Muscle of leg (tissue), 16 donors: ENCODE measurements at places on chromosomes 2 and 18. TPM values are rescaled to one million over a fixed set of nuclear protein-coding genes. Genes with fewer than 3 reads are reported as not detected.
A peak's percentile ranks its signal among the peaks of the same experiment; 100 is the strongest.

LYPD6B gene
- not detected for total RNA-seq

SMYD1 gene
- 169 TPM for total RNA-seq

ZNF24 gene
- total RNA-seq = 30.9 TPM

FSHR gene
- 0.31 TPM for total RNA-seq

ADGRF3 gene
- total RNA-seq = 0.31 TPM

GREB1L gene
- total RNA-seq = 7.2 TPM

SGPP2 gene
- total RNA-seq = not detected

DNAJC5G gene
- total RNA-seq = not detected

DNA sequence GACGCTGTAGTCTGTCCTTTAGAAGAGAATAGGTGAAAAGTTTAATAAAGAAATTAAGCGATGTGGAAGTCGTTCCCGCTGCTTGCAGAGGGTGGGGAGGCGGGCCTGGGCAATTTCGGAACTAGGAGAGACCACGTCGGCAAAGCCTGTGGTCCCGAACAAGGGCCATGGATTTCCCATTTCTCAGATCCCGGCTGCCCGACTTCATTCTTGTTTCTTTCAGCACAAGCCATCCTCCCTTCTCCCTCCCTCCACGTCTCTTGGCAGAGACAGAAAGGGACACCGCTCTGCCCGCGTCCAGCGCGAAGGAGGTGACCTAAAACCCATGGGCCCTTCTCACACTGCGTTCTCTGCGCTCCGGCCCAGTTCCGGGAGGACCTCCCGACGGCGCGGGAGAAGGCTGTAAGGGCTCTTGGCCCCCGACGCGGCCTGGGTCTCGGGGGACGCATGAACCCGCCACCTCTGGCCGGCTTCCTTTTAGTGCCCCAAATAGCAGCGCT, 2.2 kb upstream of the BCL2L11 start:
- peak; percentile 31 for DNase-seq

DNA sequence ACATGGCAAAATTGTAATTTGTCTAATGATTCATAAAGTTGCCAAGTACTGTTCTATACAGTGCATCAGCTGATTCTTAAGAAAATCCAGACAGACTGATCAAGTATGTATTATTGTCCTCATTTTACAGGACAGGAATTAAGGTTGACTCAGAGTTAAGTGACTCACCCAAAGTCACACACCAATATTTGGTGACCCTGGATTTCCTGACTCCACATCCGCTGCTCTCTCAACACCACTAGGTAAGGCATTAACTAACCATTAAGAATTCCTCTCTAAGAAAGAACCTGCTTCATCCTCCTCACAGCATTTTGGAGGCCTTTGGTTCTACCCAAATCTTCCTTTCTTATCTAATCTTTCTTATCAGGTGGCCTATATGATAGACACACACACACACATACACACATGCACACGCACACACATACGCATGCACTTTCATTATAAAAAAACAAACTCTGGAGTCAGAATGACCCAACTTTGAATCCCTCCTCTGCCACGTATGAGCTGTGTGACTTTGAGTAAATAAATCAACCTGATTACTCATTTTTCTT, 150.8 kb downstream of the ANKRD44 start:
- no peak for DNase-seq

- DNase-seq = no peak
Measured at GRCh38 chr18:36527051-36527450, 229.5 kb downstream of the FHOD3 start.

DNA sequence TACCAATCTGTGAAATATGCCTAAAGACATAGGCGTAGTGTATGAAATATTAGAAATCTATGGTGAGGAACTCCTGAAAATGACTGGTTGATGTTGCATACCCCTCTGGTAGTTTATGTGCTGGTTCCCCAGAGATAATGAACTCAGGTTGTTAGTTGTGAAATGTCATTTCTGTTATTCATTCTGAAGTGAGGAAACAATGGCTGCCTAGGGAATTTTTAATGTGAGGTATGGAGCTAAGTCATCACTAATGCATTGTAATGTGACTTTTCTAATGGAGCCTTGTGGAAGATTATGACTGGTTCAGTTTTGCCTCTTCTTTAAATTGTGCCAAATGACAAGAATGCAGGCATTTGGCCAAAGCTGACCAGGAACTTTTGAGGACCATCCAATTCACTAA, 61.6 kb upstream of the RAB27B start:
- no peak for DNase-seq

DNA sequence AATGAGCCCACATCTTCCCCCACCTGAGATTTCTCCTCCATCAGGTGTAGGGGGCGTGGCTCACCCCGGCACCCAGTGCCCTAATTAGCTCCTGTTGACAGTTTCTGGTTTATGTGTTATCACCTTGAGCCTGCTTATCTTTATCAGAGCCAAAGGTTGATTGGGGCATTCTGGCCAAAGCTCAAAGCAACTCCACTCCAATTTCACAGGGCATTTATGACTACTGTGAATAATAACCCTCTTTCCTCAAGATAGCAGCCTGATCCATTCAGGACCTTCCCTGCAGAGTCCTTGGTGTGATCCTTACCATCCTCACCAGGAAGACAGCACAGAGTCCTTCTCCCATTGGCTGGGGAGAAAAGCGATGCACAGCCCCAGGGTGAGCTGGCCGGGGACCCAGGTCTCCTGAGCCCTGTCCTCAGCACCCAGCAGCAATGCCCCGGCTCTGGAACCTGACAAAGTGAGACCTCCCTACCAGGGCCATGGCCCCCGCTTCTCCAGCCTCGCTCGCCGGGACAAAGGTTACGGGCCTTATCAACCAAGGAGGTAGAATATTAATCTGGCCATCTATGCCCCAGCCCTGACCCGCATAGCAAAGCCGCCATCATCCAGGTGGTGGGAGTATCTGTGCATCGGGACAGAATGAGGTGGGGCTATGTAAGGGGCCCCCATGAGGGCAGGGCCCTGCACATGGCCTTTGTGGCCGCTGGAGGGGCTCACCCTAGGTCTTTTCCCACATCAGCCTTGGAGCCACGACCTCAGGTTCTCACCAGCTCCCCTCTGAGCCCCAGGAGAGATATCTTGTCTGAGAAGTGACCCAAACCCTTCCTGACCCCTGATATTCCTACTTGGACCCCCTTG, 64.5 kb downstream of the ZFP36L2 start:
- no peak for DNase-seq

DNA sequence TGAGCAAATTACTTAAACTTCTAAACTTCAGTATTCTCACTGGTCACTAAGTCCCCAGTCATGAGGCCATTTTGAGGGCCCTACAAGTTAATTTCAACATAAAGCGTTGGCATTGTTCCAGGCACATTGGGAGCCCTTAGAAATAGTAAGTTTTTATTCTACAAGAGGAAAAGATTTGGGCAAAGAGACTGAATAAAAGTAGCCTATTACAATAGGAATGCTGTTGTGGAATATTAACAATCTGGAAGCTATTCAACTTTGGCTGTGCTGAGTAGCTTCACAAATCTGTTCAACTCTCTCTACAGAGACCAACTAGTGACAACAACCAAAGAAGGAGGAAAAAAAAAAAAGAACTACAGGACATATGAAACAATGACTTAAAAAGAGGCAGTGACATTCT, 1287.5 kb upstream of the NXPH2 start:
- peak; percentile 74 for DNase-seq

DNA sequence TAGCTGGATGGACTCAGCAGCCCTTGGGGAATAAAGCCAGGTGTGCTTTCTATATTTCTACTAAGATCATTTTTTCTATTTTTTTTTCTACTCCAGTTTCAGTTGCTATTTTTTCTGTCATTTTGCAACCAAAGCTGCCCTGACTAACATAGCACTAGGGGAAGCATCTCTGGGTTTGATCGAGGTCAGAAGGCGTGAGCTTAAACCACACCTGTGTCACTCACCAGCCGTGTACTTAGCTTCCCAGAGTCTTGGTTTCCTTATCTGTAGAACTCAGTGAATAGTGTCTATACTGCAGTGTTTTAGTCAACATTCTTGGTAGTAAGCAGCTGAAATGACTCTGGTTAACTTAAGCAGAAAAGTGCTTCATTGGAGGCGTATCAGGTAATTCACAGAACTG, 489.6 kb upstream of the SPRED2 start:
- DNase-seq = no peak

GRCh38 chr2:40371525-40372282, 80.2 kb downstream of the SLC8A1 start:
- peak; percentile 87 for DNase-seq

- no peak for DNase-seq
Measured at GRCh38 chr2:174586418-174587295, 10.9 kb downstream of the WIPF1 start.

GRCh38 chr18:37783771-37784170, 218.2 kb upstream of the CELF4 start:
- DNase-seq = no peak

- DNase-seq = no peak
Measured at GRCh38 chr18:38579764-38580163, 1014.2 kb upstream of the CELF4 start.

- DNase-seq = no peak
Measured at GRCh38 chr2:14554849-14555545, 77.5 kb upstream of the LRATD1 start.

DNA sequence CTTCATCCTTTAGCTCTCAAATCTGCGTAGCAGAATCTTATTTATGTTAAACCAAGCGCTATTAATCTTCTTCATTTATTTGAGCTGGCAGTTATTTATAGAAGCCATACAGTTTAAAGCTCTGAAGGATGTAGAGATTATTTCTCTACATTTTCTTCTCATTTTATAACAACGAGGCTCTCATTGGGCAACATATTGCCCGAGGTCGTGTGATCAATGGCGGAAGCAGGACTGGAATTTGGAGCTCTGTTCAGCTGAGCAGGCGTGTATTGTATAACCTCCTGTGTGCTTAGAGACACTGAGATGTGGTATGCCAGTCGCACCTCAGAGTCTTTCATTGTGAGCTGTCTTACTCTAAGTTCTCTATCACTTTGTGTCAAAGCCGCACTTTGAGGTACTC, 17.5 kb upstream of the DRC1 start:
- DNase-seq = no peak

GRCh38 chr18:39365836-39366485, 1800.4 kb upstream of the CELF4 start:
- no peak for DNase-seq

DNA sequence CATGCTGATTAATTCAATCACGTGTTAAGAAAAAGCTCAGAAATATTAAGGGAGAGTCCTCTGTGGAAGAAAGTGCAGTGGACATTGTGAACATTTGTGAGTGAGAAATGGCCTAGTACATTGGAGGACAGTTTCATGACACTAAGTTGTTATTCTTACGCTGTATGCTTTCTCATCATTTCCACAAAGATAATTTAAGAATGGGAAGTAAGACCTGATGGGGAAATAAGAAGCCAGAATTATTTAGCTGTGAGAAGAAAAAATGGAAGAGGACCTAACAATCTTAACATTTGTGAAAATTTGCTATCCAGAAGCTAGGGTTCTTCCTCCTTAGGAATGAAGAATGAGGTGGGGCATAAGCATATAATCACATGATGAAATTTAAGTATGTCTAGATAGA, 15.2 kb upstream of the RAPH1 start:
- peak; percentile 46 for DNase-seq

DNA sequence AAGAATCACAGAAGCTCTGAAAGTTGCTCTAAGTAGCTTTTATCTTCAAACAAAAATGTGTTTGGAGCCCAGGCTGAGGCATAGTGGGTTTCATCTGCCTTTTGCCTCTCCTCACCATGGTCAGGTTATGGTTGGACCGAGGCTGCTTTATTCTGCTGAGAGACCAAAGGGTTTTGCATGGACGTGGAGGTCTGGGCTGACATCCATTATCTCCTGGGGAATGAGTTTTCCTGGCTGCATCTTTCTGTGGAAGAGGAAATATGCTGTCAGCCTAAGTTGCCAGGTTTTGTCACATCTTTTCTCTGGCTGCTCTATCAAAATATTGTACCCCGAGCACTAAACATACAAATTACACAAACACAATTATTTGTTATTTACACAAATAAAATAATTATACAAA, 223.2 kb downstream of the LDLRAD4 start:
- peak; percentile 88 for DNase-seq

DNA sequence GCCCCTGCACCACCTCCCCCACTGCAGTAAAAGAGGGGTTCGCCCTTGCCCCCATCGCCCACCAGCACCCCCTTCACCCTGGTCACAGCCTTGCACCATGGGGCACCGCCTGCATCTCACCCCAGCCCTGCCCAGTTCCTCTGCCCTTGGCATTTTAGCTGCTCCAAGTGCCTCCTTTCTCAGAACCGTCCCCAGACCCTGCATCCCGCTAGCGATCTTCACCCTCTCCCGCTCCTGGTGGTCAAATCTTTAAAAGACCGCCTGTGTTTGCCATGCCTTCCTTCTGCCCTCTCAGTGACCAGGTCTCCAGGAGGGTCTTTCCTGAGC, 114.7 kb upstream of the OTOS start:
- DNase-seq = no peak

DNA sequence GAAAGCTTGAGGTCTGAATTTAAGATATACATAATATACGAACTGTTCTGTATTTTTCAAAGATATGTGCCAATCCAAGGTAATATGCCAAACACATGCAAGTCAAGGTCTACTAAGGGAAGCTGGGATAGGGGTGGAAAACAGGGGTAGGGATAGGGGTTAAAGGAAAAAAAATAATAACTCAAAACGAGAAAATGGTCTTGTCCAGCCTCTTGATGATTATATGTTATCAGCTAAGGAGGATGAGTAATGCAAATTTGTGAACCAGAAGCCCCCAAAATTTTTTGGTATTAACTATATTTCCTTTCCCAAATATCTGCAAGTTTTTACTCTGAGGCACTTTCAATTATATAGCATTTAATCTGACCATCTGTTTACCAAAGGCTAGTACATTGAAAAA, 219.3 kb downstream of the ZEB2 start:
- no peak for DNase-seq

- DNase-seq = no peak
Measured at GRCh38 chr2:136894007-136894634, 128.8 kb downstream of the THSD7B start.
